Fibroblast of villous mesenchyme (primary cell): ENCODE measurements at places on chromosomes 13 and 19. TPM values are rescaled to one million over a fixed set of nuclear protein-coding genes. Genes with fewer than 3 reads are reported as not detected.

DNA sequence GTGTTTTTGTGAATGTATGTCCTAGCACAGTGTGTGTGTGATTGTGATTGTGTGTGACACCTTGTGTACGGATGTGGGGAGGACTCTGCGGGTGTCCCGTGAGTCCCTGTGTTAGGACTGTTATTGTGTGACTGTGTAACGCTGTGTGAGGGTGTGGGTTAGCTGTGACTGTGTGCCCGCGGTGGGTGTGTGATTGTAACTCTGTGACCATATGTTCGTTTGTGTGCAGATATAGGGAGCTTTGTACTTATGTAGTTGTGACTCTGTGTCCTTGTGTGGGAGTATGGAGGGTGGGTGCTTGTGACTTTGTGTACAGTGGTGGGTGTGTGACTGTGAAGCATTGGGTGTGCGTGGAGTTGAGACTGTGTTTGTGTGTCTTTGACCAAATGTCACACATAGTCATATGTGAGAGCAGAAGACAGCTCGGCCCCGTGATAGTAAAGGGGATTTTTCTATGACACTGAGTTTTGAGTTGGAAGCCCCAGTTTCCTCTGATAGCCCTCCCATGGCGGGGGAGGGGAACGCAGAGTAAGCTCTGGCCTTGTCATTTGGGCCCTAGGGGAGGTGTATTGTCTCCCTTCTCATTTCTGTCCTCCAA, 949 bp upstream of the ZNF260 start:
- DNase-seq = no peak

DNA sequence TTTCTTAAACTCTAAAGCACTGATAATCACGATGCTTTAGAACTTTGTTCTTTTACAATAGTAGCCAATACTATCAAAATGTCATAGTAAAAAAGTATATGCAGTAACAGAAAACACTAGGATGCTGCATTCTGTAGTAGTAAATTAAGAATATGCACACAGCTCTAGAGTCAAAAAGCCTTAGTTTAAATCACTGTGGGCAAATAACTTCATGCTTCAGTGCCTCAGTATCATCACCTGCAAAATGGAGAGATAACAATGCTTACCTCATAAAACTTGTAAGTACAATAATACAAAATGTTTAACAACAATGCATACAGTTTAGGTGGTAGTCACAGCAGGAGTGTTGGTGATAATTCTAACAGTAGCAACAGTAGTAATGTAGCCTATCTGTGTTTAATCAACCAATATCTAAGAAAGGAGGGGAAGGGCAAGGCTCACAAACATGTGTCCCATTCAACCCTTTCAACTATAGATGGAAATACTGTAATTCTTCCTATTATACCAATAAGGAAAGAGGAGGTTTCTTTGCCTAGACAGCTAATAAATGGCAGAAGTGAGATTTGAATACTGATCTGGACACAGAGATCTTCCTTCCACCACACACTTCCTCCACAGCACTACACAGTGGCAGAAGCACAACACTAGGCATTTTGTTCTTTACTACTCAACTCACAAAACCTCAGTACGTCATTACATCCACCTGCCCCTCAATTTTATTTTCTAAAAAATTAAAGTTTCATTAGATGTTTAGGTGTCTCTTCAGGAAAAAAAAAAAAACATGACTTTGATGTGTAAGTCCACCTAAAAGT, 4.6 kb downstream of the RBM26 start:
- DNase-seq = no peak

DNA sequence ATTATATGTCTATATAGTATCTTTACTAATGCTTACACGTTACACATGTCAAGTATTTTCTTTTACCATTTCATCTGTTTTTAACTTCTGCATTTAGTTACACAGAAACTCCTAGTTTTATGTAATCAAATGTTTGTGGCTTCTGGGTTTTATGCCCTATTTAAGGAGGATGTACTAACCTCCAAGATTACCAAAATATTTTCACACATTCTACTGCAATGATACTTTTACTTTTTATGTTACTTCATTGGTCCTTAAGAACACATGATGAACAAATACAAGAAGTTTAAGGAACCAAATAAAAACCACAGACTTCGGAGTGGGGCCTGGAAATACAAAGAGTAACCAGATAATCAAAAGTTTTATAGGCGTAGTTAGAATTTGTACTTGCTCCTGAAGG, 37.2 kb downstream of the ZC3H13 start:
- DNase-seq = peak; percentile 39

Gene FOXO1
- total RNA-seq = 7.1 and 9.5 TPM in 2 replicates

- peak; percentile 32 for DNase-seq
Measured at GRCh38 chr19:11578258-11579142, 1.1 kb upstream of the ACP5 start.
